ENCODE measurements at places on chromosomes 4 and X.

DNA sequence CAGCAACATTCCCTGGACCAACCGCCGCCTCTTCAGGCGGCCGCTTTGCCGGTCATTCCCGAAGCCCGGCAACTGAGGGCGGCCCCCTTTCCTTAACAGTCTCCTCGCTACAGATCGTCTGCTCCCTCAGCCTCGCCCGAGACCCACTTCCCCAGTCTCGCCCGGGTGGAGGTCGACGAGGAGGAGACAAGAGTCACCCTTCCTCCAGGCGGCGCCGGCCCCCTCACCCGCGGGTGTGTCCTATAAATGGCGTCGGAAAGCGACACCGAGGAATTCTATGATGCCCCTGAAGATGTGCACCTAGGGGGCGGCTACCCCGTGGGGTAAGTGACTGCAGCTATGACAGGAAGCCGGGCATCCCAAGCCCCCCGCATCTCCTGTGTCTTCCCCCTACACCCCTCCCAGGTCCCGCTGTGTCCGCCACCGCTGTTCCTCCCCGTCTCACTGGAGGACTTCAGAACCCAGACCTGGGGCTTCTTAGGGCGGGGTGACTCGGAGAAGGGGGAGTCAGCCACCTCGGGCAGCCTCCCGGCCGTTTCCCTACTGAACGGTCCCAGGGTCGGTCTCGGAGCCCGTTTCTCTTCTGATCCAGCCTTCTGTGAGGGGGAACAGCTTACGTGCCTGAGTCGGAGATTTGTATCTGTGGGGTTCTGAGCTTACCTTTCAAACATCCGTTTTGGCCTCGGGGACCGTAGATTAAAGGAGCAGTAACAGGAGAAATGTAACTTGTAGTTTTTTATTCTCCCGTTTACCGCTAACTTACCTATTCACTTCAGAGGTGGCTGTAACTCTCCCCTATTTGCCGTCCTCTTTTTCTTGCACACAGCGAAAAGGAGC lies 570 bp downstream of the WDR44 start:
- peak; percentile 53 for DNase-seq

GRCh38 chr4:115275615-115276014 lies 162.2 kb upstream of the NDST4 start:
- DNase-seq = no peak

- DNase-seq = no peak
Measured at GRCh38 chr4:21012851-21013331, 312.6 kb downstream of the PACRGL start.

DNA sequence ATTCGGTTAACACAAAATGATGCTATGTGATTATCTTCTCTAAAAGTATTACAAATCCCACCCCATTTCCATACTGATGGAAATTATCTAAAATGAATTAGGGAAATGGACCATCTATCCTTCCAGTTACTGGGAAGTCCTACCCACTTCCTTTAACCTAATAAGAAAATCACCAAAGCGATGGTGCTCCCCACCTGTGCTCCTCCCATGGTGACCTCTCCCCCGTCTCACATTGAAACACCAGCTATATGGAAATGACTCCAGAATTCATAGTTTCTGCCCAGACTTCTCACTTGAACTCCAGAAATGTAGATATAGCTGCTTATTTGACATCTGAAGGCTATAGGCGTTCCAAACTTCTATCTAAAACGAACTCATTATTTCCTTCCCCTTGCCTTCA lies 48.5 kb downstream of the CCKAR start:
- no peak for DNase-seq

GRCh38 chr4:56817840-56818491 lies 3.5 kb downstream of the SPINK2 start:
- DNase-seq = no peak

- no peak for DNase-seq
Measured at GRCh38 chr4:186297013-186297645, 31.1 kb downstream of the F11 start.

- DNase-seq = peak; percentile 4
Measured at GRCh38 chr4:68271851-68272357, 26.4 kb upstream of the TMPRSS11B start.
